D341Med (cell line): ENCODE measurements at places on chromosomes 13 and 19.
A peak's percentile ranks its signal among the peaks of the same experiment; 100 is the strongest.

DNA sequence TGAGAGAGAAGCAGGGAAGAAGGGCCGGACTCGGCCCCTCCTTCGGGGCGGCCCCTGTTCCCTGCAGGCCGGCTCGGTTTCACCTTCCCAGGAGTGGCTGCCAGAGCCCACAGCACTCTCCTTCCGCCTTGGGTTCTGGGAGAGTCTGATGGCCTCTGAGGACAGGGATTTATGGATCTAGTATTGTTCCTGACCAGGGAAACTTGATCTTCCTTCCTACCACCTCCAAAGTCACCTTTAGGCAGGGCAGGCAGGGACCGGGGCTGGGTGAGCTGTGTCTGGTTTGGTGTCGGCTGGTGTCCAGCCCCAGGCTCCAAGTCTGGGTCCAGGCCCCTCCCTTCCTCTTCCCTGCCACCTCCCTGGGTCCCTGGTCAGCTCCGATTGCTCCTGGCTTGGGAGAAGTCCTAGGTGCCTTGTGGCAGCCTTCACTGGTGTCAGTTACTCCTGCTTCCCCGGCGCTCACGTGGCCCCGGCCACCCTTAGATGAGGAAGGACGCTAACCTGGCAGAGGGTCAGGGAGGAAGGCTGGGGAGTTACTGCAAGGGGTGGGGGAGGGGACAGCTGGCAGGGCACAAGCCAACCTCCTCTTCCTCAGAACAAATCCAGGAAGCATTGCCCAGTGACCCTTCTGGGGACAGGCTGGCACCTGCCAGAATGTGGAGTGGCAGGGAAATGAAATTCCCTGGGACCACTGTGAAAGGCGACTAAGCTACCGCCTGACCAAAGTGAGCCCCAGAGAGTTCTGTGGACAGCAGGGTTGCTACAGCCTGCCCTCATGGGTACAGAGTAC, 18.8 kb downstream of the RFX1 start:
- peak; percentile 28 for DNase-seq

- DNase-seq, result no peak
Observed at GRCh38 chr19:8064911-8065874, 12.6 kb downstream of the CCL25 start.

DNA sequence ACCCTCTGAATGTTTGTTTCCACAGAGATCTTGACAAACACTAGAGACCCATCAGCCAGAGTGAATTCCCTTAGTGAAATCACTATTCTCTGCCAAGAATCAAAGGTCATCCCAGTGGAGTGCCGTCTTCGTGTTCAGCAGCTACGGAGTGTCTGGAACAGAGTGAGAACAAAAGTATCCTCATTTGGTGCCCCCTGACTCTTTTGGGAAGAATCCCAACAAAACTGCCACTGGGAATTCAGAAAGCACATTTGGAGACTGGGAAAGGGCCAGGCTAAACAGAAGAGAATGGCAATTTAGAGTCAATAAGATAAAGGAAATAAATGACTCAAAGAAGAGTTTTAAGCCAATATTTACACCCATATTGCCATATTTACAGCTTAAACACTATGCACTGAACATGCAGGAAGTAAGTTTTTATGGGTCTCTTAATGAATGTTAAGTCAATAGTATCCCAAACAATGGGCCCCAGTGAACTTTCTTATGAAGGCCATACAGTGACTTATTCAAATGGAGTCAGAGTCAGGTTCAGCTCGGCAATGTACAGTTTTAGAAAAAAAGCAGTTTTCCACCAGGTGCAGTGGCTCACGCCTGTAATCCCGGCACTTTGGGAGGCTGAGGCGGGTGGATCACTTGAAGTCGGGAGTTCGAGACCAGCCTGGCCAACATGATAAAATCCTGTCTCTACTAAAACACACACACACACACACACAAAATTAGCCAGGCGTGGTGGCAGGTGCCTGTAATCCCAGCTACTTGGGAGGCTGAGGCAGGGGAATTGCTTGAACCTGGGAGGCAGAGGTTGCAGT, 392.6 kb downstream of the KLF5 start:
- no peak for DNase-seq

- DNase-seq, result peak; percentile 69
Observed at GRCh38 chr19:53898636-53899341, 10.3 kb upstream of the CACNG7 start.

DNA sequence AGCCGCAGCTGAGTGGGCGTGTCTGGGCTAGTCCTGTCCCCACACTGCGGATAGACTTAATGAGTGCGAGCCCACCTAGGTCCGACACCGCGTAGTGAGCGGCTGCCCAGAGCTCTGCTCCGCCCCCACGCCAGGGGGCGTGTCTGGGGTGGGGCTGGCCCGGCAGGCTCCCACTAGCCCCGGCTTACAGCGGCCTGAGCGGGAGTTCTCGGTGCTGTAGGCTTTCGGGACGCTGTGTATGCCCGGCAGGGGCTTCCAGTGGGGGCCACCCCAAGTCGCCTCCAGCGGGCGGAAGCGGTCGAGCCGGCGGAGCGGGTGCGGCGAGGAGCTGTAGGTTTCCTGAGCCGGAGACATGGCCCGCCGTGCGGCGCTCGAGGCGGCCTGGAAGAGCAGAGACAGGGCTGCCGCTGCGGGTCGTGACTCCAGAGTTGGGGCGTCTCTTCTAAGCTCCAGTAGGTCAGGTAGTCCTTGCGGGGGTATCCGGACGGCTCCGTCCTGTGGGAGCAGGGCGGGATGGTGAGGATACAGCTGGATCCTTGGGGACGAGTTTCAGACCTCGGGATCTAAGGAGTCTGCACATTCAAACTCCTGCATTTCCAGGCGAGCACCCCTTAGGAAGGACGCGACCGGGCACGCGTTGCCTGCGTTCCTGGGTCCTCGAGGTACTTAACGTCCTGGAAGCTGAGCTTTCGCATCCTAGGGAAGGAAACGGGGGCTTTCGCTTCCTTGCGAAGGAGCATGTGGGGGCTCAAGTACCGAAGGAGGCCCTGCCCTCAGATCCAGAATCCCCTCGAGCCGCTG, 1.2 kb downstream of the CGB7 start:
- DNase-seq, result peak; percentile 82

- no peak for DNase-seq
Observed at GRCh38 chr19:50718255-50719118, 1.1 kb downstream of the SHANK1 start.

DNA sequence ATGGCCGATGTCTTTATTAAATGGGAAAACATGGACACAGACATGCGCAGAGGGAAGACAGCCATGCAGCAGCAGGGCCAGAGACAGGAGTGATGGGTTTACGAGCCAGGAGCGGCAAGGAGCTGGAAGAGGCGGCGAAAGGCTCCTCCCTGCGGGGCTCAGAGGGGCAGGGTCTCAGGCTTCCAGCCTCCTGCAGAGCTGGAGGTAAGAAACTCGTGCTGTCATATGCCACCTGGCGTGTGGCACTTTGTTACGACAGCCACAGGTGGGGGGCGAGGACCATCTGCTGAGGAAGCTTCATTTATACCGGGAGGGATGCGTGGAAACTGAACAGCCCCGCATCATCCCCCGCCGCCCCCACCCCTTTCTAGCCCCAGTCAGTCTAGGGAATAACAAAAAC, 52.0 kb upstream of the SPACA7 start:
- no peak for DNase-seq

- peak; percentile 72 for DNase-seq
Observed at GRCh38 chr19:7831452-7831851, 1.4 kb downstream of the EVI5L start.

- DNase-seq, result no peak
Observed at GRCh38 chr13:98157188-98157587, 14.3 kb downstream of the FARP1 start.

GRCh38 chr13:24491845-24492244, 20.7 kb downstream of the PARP4 start:
- no peak for DNase-seq

DNA sequence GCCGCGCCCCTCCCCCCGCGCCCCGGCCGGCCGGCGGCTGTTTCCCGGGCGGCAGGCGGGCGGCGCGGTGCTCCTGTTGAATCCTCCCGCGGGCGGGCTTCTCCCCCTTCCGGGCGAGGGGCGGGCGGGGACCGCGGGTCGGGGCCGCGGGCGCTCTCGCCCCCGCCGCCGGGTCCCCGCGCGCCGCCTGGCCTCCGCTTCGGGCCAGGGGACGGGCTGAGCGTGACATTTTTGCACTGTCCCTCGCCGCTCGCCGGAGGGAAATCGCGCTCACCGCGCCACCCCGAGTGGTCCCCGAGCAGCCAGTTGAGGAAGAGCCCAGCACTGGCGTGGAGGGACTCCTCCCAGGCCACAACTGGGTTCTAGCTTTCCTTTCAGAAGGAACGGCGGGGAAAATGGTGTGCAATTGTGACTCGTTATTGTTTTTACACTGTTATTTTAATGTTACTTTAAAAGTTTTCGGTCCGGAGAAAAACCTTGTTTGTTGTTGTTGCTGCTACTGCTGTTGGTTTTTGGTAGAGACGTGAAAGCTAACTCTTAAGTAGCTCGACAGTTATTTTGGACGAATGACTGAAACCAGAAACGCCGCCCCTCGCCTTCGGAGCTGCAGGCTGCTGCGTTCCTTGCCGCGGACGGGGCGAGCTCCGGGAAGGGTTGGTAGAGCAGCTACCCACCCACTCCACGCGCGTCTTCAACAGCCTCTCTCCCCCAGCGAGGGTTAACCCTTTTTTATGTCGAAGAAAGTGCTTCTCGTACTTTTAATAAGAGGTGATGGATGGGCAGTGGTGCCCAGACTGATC, 959 bp downstream of the PDS5B start:
- DNase-seq, result peak; percentile 86

GRCh38 chr19:47230921-47231214, at the start of gene BBC3:
Gene BBC3 (minus strand): TSS chr19:47231199. CDS start chr19:47228431, 2,768 bp downstream.
- DNase-seq, result no peak

DNA sequence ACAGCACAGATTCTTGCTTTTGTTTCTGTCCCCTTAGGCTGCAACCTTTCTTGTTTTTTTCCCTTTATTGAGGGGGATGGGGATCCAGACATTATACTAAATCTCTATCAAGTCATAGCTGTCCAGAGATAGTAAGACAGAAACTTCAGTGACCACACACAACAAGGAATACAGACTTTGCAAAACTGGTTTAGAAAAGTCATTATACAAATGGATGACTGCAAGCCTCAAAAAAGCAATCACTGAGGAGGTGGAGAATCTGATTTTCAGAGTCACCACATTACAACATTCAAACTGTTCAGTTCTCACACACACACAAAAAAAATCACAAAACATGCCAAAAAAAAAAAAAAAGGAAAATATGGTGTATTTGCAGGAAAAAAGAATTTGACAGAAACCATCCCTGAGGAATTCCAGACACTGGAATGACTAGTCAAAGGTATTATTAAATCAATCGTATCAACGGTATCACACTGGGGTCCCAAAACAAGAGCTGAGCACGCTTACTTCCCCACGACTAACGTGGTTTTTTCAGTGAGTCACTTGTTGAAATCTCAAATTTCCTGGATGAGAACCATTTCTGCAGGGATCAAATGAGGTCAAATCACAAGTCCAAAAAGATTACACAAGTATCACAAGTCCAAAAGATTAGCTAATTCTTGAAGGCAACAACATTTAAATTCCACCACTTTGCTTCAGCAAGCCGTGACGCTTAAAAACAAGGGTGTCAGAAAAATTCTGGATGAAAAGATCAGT, 41.2 kb downstream of the USP12 start:
- no peak for DNase-seq

- DNase-seq, result no peak
Observed at GRCh38 chr13:100658363-100658762, 16.2 kb downstream of the TMTC4 start.
